ENCODE measurements at places on chromosomes 4 and X. TPM values are rescaled to one million over a fixed set of nuclear protein-coding genes. Genes with fewer than 3 reads are reported as not detected.

Gene CXorf51B
- total RNA-seq, result not detected

DNA sequence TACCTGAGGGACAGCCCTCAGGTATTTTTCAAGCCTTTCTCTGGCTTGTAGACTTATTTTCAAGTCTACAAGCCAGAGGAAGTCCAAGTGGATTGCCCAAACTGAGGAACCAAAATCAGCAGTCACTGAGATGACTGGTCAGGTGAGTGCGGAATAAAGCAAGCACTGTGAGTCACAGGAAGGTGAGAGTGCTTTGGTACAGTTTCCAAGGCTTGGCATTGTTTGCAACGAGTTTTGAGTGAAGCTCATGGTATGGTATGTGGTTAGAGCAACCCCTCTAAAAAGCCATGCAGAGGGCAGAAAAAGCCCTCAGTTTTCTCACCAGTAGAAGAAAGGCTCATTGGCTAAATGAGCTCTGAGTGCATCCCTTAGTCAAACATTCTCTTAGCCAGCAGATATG, 112.8 kb upstream of the EOLA2 start:
- peak; percentile 91 for DNase-seq

GRCh38 chr4:148447681-148448080, 5.5 kb upstream of the NR3C2 start:
- no peak for DNase-seq

- no peak for DNase-seq
Measured at GRCh38 chrX:38473701-38474100, 87.6 kb upstream of the TSPAN7 start.

DNA sequence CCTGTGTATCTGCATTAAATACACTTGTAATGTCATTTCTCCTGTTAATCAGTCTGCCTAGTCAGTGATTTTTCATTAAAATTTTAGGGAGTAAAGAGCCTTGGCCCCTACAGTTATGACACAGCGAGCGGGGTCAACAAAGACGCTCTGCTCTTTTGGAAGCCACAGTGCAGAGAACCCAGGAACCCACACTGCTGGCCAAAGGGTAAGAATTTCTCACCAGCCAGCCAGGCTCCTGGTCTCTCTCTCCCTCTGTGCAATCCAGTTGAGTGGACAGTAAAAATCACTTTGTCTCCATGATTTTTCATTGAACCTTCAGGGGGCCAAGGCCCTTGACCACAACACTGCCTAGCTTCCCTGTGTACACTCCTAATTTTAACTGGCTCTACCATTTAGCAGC, 52.8 kb downstream of the NLGN4X start:
- no peak for DNase-seq
